ENCODE measurements at places on chromosomes 1 and 21.

DNA sequence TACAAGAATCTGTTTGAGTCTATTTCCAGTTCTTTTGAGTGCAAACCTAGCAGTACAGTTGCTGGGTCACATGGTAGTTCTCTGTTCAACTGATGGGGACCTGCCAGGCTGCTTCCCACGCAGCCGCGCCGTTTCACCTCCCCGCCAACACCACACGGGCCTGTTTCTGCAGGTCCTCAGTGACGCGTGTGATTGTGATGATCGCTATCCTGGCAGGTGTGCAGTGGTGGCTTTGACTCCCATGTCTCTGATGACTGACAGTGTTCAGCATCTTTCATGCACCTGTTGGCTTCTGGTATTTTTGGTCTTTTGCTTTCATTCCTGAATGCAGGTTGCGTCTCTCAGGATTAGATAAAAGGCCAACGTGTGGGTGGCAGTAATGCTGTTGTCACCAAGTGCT, 41.6 kb downstream of the FAAP20 start:
- no peak for DNase-seq

DNA sequence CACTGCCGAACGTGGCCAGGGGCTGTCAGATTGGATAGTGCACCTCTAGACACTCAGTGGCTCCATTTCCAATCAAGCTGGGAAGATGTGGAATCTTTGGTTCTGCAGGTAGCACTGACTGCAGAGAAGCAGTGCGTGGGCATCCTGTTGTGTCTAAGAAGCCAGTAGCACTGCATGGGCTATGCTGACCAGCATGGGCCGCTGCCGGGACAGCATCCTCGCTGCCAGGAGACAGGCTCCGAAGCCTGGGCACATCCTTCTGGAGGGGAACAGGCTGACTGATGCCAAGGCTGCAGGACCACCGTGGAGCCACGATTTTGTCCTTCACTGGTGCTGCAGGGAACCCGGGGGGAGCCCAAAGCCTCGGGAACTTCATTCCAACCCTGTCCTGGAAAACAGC, 649.4 kb downstream of the NPHP4 start:
- no peak for DNase-seq

- DNase-seq: no peak
These were observed 82.8 kb downstream of the GLUL start for GRCh38 chr1:182308826-182309225.

- no peak for DNase-seq
These were observed 76.4 kb downstream of the SPATA46 start for GRCh38 chr1:162300057-162300917.

- DNase-seq: no peak
These were observed 46.7 kb downstream of the KIFAP3 start for GRCh38 chr1:170027760-170028159.

GRCh38 chr1:5340560-5341130, 651.6 kb downstream of the NPHP4 start:
- no peak for DNase-seq

- peak; percentile 33 for DNase-seq
These were observed 81.6 kb upstream of the LRRC8D start for GRCh38 chr1:89739013-89739843.

DNA sequence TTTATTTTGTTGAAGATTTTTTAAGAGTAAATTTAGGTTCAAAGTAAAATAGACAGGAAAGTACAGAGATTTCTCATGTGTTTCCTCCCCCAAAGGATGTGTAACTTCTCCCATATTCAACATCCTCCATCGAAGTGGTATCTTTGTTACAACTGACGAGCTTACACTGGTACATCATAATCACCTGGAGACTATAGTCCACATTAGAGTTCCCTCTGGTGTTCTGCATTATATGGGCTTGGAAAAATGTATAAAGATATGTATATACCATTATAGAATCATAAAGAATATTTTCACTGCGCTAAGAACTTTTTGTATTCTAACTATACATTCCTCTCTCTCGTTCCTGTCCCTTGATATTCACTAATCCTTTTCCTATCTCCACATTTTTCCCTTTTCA, 203.7 kb downstream of the AMY1C start:
- DNase-seq: no peak

GRCh38 chr1:206941766-206942418, 4.4 kb downstream of the PIGR start:
- no peak for DNase-seq

GRCh38 chr1:19374083-19374801, 62.1 kb downstream of the SLC66A1 start:
- no peak for DNase-seq

DNA sequence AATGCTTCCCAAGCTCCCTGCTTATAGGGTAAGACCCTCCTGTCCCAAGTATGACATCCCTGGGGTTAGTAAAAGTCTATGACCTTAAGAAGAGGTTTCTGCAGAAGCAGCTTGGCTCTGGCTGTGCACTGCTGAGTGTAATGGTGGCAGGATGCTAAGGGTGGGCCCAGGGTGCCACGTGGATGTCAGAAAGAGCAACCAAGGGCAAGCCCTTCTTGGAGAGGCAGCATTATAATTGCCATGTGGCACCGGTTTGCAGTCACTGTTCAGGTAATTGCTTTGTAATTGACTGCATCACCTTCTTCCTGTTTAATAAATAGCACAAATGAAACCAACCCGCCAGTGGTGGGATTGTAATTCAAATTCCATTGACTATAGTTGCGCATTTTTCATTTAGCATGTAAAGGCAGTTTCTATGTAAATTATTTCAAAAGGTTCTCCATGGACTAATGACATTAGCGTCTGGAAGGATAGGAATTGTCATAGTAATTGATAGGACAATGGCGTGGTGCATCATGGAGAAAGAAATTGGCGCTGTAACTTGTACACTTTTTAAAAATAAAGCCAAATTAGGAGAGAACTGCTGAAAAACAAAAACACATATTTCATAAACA, 490.6 kb upstream of the VAMP3 start:
- no peak for DNase-seq

- DNase-seq: peak; percentile 2
These were observed at the start of gene PADI2 for GRCh38 chr1:17119076-17119772. Gene PADI2 (minus strand): TSS chr1:17119451. CDS start chr1:17119371, 80 bp downstream.

DNA sequence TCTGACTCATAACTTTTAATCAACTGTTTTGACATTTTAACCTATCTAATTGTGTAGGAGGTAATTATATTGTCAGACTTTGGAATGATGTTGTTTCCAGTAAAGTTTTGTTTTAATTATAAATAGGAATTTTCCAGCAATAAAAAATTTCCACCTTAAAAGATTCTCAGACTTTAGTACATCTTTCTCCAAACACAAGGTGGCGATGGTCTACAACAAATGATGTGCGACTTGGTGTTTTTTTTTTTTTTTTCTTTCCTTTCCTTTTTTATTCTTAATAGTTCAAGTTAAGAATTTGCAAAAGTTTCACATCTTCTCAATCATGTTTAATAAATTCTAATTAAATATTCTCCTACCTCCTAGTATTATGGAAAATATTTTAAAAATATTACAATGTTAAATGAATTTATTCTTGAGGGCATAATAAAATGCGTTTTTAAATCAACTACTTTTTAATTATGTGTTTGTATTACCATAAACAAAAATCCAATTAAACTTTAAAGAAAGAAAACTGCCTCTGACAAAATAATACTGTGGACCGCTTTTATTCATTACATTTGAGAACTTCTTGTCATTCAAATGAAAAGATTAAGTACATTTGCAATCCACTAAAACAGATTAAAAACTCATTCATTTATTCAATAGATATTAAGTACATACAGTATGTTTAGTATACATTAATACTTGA, 4.4 kb upstream of the ADAMTS1 start:
- no peak for DNase-seq

GRCh38 chr1:13830170-13830569, 130.2 kb downstream of the PRDM2 start:
- DNase-seq: no peak

- DNase-seq: no peak
These were observed 51.6 kb downstream of the SMYD3 start for GRCh38 chr1:246455476-246455875.

DNA sequence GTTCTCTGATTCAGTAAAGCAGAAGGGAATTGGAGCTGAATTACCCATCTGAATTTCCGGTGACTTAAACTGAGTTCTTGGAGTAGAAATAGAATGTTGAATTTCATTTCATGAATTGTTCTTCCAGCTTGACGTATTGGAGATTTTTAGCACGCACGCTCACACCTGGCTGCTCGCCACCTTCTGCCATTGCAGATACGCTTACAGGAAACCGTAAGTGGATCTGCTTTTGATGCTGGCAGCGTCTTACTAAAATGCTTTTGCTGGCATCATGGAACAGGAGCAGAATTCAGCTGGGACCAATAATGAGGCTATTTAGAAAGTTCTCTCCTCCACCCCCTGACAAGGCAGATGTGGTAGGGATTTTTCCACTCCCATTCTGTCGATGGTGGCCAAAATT, 17.7 kb upstream of the ELAVL4 start:
- DNase-seq: no peak

DNA sequence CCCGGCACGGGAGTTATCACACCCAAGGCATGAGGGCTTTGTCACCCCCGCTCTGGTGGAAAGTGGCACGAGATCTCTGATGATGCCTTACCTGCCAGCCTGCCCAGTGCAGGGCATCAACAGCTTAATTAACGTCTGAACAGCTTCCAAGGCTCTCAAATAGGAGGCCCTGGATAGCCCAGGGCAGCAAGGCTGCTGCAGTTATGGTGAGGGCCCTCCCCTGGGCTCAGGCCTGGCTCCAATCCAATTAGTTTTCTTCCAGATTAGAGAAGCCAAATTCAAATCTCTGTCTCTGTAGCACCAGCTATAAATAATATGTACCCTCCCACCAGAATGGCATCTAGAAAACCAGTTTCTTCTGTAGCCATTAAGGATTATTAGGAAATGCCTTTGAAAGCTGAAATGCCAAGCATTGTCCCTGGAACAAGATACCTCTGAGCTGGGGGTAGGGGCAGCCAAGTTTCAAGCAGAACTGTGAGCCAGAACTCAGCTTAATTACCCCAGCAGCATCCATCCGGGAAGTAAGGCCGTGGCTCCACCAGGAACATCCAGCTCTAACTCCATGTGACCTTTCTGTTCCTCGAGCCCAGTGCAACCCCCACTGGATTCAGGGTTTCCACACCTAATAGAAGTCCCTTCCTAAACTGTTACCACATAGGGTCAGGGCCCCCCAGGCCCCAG, 12.5 kb downstream of the QSOX1 start:
- DNase-seq: no peak

DNA sequence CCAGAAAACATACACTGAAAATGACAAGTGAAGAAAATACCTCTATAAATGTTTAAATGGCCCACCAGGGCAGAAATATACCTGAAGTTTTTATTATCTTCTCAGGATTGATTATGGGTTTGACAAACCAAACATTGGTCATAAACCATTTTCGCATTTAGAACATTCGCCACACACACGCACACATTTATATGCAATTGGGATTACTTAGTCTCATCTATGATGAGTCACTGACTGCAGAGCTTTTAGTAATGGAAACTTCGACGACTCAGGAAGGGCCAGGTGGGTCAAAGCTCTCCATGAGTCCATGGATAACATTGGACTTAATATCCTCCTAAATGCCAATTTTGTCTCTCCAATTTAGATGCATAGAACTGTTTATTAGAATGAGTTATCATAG, 16.9 kb downstream of the NRDC start:
- no peak for DNase-seq

DNA sequence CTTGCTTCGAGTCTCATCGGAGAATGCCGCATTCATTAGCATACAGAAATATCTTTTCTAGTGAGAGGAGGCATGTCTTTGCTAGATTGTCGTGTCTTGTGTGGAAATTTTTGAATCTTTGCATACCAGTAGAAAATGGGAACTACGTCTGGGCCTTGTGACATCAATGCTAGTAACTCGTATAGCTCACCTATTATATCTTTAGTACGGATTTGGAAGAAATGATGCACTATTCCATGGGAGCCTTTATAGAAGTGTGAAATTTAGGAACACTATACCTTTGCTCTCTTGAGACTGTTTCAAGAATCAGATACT, 835 bp downstream of the UHMK1 start:
- DNase-seq: no peak

GRCh38 chr1:162916407-162916806, 55.4 kb upstream of the CCDC190 start:
- DNase-seq: no peak

- no peak for DNase-seq
These were observed 37.5 kb upstream of the RCAN3 start for GRCh38 chr1:24465099-24465498.

GRCh38 chr1:28286111-28286510, 26.8 kb downstream of the SESN2 start:
- DNase-seq: no peak

DNA sequence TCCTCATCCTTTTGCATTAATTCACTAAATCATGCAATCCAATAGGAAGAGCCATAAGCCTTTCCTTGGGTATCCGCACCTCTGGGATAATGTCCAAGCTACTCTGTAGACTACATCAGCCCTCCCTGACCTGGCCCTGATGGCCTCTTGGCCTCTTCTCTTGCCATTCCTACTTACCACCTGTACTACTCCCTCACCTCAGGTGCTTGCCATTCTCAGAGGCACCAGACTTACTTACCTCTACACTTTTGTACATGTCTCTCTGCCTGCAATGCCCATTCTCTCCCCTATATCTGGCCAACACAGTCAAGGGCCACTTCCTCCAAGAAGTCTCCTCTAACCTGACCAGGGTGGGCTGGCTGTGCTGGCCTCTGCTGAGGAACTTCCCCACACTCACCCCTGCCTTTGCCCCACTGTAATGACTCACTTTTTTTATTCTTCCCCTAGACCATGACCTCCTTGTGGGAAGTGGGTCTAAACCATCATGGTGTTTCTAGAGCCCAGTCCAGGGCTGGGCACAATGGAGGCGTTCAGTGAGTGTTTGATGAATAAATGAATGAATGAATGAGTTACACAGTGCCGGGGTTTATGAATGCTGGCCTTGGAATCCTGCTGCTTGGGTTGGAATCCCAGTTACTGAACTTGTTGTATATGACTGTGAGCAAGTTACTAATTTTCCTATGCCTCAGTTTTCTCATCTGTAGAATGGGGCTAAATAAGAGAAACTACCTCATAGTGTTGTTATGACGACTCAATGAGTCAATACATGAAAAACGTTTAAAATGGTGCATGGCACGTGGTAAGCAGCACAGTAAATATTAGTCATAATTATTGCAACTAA, 179.8 kb downstream of the FOXD2 start:
- no peak for DNase-seq

GRCh38 chr21:14259747-14260146, 43.8 kb downstream of the RBM11 start:
- DNase-seq: no peak

- DNase-seq: no peak
These were observed 64.9 kb downstream of the CD2 start for GRCh38 chr1:116819081-116819480.

DNA sequence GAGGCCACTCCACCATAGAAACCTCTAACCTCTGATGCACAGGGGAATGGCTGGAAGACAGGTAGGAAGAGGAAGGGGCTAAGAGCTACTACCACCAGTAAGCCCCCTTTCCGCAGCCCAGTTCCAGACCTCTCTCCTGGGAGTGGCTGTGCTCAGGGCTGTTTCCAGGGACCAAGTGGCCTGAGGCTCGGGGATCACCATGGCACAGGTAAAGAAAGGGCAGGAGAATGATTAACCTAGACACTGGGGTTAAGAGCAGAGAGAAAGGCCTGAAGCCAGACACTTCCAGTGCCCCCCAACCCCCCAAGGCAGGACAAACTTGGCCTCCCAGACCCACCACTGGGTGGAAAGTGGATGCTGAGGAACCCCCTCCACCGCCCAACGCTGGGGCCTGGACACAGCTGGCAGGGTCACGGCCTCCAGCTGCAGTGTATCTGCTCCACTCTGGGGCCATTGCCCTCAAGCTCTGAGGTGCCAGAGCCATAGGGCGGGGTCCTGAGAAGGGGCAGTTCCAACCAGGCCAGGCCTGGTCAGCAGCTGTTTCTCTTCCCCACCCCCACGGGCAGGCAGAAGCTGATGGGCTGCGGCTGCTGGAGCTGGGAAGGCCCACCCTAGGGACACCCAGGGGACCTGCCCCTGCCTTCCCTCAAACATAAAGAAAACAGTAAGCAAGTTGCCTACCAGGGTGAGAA, 2.6 kb downstream of the TAGLN2 start:
- DNase-seq: no peak

Data from stimulated activated CD8-positive, alpha-beta memory T cell treated with anti-CD3 and anti-CD28 coated beads, Interleukin-4, amount 100 ng/mL, for 4 hours (primary cell).